Cardiac muscle cell (in vitro differentiated cells and primary cell): ENCODE measurements at places on chromosomes 4 and X.

- H3K27me3 ChIP-seq = no peaks in the 10 kb centered on the region
- no peak overlapping the region for H3K4me3 ChIP-seq
- no peak overlapping the region for H3K27ac ChIP-seq
- no peaks in the 10 kb centered on the region for H3K4me1 ChIP-seq
- H3K36me3 ChIP-seq = no peaks in the 10 kb centered on the region
These were observed 322.8 kb upstream of the FAT1 start for GRCh38 chr4:187046471-187046870.

GRCh38 chr4:24405926-24406325, 178.4 kb downstream of the DHX15 start:
- H3K27ac ChIP-seq = no peak overlapping the region
- H3K4me1 ChIP-seq = no peaks in the 10 kb centered on the region
- no peak overlapping the region for H3K4me3 ChIP-seq
- no peak for DNase-seq

- H3K4me1 ChIP-seq = no peaks in the 10 kb centered on the region
- peak overlapping the region; percentile 50 for H3K27ac ChIP-seq
- H3K27me3 ChIP-seq = no peaks in the 10 kb centered on the region
- peak; percentile 35 for DNase-seq
- no peak overlapping the region for H3K4me3 ChIP-seq
These were observed 6.1 kb downstream of the LIAS start for GRCh38 chr4:39464886-39465501.

DNA sequence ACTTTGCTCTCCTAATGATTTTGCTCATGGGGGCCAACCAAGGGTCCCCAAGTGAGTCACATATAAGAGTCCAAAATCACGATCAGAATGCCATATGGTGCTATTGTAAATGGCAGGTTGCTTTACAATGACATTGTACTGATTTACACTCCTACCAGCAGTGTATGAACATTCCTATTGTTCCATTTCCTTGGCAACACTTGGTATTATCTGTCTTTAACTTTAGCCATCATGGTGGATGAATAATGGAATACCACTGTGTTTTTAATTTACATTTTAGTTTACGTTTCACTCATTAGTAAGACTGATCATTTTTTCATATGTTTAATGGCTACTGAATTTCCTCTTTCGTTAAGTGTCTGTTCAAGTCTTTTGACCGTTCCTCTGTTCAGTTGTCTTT, 96.5 kb downstream of the NYX start:
- H3K27me3 ChIP-seq = no peaks in the 10 kb centered on the region
- H3K27ac ChIP-seq = no peak overlapping the region
- H3K36me3 ChIP-seq = peaks cover 9% of the 10 kb centered on the region
- no peak for DNase-seq
- no peak overlapping the region for H3K4me3 ChIP-seq

GRCh38 chr4:52106660-52107059, 55.6 kb downstream of the SPATA18 start:
- H3K36me3 ChIP-seq = no peaks in the 10 kb centered on the region
- peaks cover 4% of the 10 kb centered on the region for H3K4me1 ChIP-seq
- H3K27me3 ChIP-seq = no peaks in the 10 kb centered on the region
- H3K4me3 ChIP-seq = no peak overlapping the region
- DNase-seq = no peak

DNA sequence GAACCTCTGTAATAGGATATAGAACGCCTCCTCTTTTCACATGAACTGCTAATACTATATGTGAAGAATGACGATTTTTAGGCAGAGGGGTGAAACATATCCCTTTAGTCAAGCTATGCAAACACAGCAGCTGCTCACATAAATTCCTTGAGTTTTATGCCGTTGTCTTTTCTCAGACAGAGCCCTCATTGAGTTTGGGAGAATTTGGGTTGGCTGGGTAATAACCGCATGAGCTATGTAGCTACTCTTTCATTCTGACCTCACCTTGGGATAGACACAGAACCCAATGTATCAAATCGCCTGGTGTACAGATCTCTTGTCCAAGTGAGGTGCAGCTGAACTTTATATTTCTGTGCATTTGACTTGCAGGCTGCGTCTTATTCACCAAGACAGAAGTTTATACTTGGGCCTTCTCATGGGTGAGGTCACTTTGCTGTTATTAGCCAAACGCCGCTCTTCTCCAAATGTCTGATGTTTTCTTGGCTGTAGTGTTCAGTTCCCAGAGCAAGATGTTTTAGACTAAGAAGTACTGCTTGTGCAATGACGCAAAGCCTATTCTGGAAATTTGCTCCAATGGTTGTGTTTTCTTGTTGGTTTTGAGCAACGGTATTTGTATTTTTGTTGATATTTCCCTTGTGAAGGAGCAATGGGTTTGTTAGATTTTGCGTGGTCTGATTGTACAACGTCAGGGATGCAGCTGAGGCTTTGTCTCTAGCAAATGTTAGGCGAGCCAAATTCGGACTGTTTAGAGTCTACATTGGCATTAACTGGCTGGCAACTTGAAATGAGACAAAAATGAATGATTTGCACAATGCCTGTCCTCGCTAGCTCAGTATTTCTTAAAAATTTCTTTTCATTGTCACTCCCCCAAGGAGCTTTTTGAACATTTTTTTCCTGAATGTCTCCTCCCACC, 11.2 kb upstream of the SPARCL1 start:
- DNase-seq = peak; percentile 81
- no peak overlapping the region for H3K27ac ChIP-seq
- no peaks in the 10 kb centered on the region for H3K36me3 ChIP-seq
- H3K4me3 ChIP-seq = no peak overlapping the region
- no peaks in the 10 kb centered on the region for H3K4me1 ChIP-seq

- DNase-seq = peak; percentile 34
- peak overlapping the region; percentile 80 for H3K27ac ChIP-seq
- peak overlapping the region; percentile 73 for H3K4me3 ChIP-seq
- H3K36me3 ChIP-seq = no peaks in the 10 kb centered on the region
- H3K27me3 ChIP-seq = peaks cover 65% of the 10 kb centered on the region
These were observed 88.6 kb downstream of the HPRT1 start for GRCh38 chrX:134548257-134549201.

DNA sequence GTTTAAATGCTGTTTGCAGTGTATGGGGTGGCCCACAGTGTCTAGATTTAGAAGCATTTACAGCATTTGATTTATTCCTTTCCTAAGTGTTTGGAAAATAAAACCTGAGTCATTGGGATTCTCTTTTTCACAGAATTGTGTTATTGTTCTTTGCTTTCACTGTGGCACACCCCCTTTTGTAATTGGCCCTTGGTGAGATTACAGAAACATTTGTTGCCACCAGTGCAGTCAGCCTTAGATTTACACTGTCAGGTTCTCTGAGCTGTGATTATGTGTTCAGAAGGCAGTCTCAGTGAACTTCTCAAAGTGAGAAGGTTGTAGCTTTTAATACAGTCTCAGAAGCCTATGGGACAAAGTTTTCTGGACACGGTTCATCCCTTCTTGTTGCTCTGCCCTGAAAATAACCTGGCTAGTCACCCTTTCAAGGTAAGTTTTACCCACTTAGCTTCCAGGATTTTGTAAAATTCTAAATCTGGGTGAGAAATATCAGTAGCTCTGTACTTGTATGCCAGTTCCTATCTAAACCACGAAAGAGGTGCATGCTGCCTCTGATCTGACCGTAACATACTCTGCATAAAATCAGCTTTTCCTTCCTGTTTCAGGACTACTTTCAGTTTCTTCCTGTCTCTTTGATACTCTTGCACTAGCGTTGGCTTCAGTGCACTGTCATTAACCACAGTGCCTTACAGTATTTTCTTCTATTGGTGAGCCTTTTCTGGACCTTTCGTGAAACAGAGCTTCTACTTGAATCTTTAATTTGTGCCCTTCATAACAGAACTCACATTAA, 12.6 kb downstream of the RUFY3 start:
- H3K4me1 ChIP-seq = peaks cover 9% of the 10 kb centered on the region
- peak overlapping the region; percentile 84 for H3K27ac ChIP-seq
- H3K4me3 ChIP-seq = no peak overlapping the region
- DNase-seq = peak; percentile 69
- no peaks in the 10 kb centered on the region for H3K27me3 ChIP-seq
